ENCODE measurements at places on chromosomes 1 and 21.

GRCh38 chr1:113536182-113536780 is 146.0 kb downstream of the MAGI3 start:
- no peak for DNase-seq

GRCh38 chr1:70427976-70428375 is 16.9 kb downstream of the CTH start:
- no peak for DNase-seq

DNA sequence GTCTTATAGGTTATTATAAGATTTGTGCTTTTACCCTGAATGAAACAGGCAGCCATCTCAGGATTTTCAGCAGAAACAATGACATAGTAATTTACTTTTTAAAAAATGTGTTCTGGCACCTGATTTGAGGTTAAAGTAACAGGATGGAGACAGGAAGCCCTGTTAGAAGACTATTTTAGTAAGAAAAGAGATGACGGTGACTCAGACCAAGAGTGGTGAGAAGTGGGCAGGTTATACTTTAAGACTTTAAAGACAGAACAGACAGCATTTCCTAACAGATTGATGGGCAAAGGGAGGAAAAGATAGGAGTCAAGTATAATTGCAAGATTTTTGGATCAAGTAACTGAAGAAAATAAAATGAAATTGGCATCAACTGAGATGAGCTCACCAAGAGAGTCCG is 436.8 kb upstream of the NR5A2 start:
- DNase-seq: no peak

GRCh38 chr21:40043423-40043822 is 176.2 kb downstream of the PCP4 start:
- no peak for DNase-seq

DNA sequence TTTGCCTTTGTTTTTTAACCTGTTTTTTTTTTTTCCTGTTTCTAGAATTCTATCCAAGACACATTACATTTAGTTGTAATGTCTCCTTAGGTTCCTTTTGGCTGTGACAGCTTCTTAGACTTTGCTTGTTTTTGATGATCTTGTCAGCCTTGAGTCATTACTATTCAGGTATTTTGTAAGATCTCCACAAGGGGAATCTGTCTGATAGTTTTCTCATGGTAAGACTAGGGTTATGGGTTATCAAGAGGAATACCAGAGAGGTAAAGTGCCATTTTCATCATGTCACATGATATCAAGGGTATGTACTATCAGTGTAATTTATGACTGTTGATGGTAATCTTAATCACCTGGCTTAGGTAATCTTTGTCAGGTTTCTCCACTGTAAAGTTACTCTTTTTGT is 99.1 kb upstream of the GFI1 start:
- no peak for DNase-seq

DNA sequence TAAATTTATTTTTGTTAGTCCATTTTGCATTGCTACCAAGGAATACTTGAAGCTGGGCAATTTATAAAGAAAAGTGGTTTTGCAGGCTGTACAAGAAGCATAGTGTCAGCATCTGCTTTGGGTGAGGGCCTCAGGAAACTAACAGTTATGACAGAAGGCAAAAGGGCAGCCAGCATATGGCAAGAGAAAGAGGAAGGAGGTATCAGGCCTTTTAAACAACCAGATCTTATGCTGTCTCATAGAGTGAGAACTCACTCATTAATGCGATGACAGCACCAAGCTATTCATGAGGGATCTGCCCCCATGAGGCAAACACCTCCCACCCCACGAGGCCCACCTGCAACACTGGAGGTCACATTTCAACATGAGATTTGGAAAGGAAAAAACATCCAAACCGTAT is 898.4 kb downstream of the KCNT2 start:
- DNase-seq: no peak

GRCh38 chr1:226276987-226277386 is 32.0 kb downstream of the LIN9 start:
- no peak for DNase-seq

DNA sequence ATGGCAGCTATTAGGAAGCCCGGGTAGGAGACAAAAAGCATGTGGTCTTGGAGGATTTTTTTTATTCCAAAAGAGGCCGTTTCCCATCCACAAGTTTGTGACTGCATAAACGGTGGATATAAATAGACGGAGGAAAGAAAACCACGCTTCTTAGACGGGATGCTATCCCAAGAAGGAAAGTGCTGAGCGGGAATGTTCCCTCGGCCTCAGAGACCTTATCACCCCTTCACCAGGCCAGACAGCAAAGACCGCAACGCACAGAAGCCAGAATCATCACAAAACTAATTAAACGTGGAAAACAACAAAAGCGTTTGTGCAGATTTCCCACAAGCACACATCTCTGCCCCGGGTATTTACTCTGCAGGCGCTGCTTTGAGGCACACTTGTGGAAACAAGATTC is 43.2 kb downstream of the HLCS start:
- no peak for DNase-seq

- DNase-seq: no peak
Measured at GRCh38 chr1:150537732-150538684, 11.2 kb upstream of the ADAMTSL4 start.

- DNase-seq: no peak
Measured at GRCh38 chr1:81358151-81358550, 442.6 kb upstream of the ADGRL2 start.

- DNase-seq: no peak
Measured at GRCh38 chr1:206464456-206464964, 5.8 kb upstream of the IKBKE start.

DNA sequence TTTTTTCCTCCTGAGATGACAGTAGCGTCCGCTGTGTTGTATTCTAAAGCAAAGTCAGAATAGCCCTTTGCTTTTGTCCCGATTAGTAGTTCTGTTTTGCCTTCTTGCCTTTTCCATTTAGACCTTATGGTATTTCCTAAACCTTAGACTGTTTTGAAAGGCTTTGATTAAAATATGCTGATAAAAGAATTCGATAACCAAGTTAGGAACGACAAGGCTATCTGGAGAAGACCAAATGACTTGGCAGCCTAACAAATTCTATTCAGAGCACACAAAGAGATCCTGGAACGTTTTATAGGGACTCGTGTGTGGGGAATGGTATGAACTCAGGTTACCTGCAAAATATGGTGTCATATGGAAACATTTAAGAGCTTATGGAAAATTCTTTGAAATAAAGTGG is 42.9 kb downstream of the NFIA start:
- DNase-seq: no peak

DNA sequence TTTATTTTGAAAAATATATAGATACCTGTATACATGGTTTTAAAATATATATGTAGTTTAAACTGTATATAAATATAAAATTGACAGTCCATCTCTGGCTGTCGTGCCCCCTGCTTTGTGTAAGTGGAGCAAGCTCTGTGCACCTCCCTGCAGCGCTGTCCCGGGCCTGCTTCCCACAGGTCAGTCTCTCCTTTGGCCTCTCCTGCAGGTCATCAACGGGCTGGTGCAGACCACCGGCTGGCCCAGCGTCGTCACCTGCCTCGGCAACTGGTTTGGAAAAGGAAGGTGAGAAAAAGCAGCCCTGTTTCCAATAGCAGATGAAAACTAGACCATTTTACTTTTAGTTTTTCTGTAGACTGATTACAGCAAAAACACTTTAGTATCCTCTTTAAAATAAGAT is 28.5 kb downstream of the SLC37A1 start:
- no peak for DNase-seq

DNA sequence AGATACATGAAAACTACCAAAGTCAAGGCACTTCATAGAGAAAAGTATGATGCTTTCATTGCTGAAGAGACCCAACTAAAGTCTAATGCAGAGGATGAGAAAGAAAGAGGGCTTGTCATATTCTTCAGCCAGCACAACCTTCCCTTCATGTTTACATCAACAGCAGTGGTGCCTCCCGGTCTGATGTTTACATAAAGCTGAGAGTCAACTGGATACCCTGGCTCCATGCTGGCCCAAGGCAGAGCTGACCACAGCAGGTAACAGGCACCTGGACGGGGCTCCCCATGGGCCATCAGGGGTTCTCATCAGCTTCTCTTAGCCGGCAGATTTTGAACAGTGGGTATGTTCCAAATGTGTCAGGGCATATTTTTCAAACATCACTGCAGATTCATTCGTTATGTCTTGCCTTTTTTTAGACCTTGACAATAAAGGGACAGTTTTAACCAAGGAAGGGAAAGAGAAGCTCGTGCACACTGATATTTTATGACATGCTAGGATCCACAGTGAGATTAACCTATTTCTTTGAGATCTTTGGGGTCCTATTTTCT is 117.1 kb downstream of the NRIP1 start:
- no peak for DNase-seq

DNA sequence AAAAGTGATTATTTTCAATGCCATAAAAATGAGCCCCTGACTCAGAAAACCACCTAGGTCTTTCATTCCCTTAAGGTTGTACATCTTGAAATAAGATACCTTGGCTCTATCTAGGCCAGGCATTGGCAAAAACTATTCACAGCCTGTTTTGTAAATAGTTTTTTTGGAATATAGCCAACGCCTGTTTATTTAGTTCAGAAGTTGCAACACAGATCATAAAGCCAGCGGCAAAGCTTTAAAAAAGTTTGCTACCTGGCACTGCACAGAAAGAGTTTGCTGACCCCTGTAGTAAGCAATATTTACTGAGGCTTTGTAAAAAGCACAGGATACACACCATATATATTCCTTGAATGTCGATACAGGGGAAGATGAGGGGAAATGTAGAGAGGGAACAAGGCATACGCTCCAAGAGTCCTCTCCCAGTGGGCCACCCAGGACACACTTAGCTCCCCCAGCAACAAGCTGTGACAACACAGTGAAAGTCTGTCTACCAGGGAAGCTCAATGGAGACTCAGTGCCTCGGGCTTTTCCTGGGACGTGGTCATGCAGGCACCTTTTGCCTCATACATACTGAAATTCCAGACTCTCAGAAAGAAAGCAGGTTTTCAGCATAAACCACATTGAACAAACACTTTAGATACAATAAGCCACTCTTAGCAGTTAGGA is 20.5 kb downstream of the TARBP1 start:
- DNase-seq: no peak

DNA sequence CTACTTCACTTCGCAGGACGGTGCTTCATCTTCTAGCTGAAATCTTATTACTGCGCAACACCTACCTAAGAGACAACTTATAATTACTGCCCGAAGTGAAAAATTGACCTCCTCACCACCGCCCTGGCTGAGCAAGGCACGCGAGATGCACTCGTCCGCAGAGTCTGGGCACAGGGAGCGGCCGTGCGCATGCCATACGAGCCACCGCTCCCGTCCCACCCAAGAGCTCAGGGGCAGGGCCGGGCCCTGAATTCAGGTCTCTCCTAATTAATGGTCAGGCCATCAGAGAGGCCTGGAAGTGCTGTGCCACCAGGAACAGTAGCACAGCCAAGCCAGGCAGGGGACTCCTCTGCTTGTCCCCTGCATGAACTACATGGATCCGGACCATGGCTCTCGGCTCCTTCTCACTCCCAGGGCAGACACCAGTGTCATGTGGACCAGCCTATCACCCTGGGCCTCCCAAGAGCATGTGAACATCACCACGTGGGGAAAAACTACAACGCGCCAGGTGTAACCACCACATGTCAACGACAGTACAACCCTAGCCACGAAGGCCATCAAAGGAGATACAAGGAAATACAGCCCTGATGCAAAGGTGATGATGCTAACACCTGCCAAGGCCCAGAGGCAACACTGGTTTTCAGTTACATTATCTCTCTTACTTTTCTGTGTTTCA is 11.5 kb downstream of the RIPK4 start:
- DNase-seq: no peak

GRCh38 chr1:147243841-147244240 is 1.4 kb downstream of the CHD1L start:
- no peak for DNase-seq

DNA sequence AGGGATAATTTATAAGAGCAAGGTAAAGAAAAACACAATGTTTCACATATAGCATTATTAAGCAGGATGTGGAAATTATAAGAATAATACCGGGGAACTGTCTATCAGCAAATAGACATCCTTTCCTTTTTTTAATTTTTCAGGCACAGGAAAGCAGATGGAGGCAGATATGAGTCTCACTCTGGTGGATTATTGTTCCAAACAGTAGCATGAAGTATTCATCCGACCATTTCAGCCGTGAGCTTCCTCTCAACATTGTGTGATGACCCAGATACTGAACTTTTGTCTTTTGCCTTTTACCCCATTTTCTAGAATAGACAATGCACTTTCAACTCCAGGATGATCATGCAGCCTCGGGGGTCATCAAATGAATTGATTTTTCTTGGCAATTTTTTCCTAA is 599.8 kb downstream of the ADGRL2 start:
- DNase-seq: no peak

DNA sequence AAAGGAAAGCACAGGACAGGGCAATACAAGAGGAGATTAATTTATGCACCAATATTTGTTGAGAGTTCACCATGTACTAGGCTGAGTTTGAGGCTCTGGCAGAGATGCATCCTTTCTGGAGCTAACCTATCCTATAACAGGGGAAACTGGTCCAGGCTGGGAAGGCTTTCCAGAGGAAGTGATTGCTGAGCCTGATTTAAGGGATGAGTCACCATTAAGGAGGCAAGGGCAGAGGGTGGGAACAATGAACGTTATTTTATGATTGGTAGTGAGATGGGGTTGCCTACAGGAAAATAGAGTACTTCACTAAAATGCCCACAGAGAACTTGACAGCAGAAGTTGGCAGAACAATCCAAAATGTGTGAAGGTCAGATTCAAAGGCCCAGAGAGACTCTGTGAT is 141.4 kb downstream of the PLPP3 start:
- DNase-seq: no peak

DNA sequence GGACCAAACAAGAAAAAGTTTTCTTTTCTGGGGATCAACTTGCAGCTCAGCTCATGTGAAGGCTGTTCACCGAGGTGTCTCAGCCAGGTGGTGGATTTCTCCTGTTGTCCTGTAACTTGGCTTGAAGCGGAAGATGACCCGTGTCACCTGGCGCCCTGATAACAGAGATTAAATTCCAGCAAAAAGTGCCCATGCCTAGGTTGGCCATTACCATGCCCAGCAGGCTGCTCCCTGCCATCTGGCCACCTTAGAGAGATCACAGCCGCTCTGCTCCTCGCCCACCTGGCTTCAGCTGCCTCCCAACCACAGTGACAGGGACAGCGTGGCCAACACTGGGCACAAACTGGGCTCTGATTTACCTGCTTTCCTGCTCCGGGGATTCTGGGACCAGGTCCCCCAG is 149.5 kb downstream of the ZBTB18 start:
- DNase-seq: no peak

- DNase-seq: no peak
Measured at GRCh38 chr1:75125161-75125726, 8.9 kb upstream of the LHX8 start.

GRCh38 chr1:162178432-162178831 is 108.9 kb downstream of the NOS1AP start:
- no peak for DNase-seq

- DNase-seq: no peak
Measured at GRCh38 chr1:226654046-226654667, 84.9 kb downstream of the ITPKB start.

GRCh38 chr1:41888756-41889155 is 30.0 kb downstream of the HIVEP3 start:
- DNase-seq: no peak

- no peak for DNase-seq
Measured at GRCh38 chr1:14896381-14897079, 257.0 kb upstream of the TMEM51 start.

- DNase-seq: no peak
Measured at GRCh38 chr1:55503663-55504305, 288.6 kb upstream of the USP24 start.
